ENCODE measurements at places on chromosomes 4 and X.

DNA sequence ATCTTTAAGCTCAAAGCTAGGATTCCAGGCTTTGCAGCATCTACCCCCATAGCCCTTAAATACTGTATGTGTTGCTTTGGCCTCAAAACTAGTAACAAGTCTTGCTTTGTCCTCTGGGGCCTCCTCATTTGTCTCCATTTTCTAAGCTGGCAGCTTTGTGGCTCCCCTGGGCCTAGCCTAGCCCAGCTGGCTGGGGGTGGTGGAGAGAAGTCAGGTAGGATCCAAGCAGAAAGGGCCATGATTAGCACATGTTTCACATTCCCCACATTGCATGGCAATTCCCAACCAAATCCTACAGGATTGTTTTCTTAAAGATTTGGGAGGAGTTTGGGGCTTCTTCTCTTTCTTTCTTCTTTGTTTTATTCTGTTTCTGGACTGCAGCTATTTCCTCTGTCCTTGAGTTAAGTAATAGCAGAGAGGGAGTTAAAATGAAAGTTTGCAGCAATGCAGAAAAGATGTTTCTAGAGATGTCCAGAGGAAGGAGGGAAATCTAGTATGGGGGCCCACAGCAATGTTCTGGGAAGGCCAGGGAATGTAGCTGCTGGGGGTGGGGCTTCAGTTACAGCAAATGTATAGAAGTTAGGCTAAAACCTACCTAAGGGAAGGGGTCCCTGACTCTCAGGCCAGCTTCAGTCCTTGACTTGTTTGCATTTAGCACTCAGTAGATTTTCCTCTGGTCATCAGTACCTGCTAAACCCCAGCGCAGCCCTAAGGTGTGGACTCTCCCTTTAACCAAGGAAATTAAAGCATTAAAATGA lies 92.1 kb downstream of the SHROOM4 start:
- no peak for DNase-seq

- DNase-seq = no peak
Measured at GRCh38 chr4:8414377-8414776, 26.1 kb downstream of the ACOX3 start.

- no peak for DNase-seq
Measured at GRCh38 chr4:81369886-81370285, 101.8 kb downstream of the RASGEF1B start.

DNA sequence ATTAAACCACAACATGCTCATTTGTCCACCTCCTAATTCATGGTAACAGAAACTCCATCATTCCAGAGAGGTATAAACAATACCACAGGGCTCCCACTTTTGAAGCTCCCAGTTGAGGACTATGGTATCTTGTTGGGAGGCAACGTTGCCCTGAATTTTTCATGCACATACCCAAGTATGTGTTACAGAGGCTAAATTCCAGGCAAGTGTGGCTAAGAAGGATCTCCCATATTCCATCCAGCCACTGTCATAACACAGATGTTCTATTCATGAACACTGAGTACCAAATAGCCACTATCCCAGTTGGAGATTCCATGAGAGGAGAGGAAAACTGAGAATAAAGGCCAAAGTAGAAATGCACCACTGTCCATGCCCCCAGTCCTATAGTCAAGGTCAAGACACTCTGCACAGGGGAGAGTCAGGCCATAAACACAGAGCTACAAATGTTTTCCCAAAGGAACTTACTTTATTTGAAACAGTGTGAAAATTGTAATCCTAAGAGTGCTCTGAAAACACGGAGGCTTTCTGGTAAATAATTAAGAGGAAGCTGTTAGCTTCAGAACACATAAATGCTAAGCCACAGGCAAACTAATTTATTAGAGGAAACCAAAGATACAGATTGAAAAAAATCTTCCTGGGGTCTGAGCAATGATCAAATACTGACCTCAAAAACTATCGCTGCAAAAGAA lies 42.4 kb upstream of the TMPRSS11B start:
- no peak for DNase-seq

- no peak for DNase-seq
Measured at GRCh38 chrX:150366951-150367545, 3.9 kb downstream of the MAMLD1 start.

GRCh38 chrX:72130762-72131250 lies 909 bp downstream of the RTL5 start:
- DNase-seq = no peak

GRCh38 chr4:19927381-19927780 lies 324.3 kb upstream of the SLIT2 start:
- no peak for DNase-seq
